AG09309 (cell line): ENCODE measurements at places on chromosomes 16 and 17.

- DNase-seq, result no peak
Observed at GRCh38 chr17:36640836-36641235, 39.5 kb downstream of the MRM1 start.

DNA sequence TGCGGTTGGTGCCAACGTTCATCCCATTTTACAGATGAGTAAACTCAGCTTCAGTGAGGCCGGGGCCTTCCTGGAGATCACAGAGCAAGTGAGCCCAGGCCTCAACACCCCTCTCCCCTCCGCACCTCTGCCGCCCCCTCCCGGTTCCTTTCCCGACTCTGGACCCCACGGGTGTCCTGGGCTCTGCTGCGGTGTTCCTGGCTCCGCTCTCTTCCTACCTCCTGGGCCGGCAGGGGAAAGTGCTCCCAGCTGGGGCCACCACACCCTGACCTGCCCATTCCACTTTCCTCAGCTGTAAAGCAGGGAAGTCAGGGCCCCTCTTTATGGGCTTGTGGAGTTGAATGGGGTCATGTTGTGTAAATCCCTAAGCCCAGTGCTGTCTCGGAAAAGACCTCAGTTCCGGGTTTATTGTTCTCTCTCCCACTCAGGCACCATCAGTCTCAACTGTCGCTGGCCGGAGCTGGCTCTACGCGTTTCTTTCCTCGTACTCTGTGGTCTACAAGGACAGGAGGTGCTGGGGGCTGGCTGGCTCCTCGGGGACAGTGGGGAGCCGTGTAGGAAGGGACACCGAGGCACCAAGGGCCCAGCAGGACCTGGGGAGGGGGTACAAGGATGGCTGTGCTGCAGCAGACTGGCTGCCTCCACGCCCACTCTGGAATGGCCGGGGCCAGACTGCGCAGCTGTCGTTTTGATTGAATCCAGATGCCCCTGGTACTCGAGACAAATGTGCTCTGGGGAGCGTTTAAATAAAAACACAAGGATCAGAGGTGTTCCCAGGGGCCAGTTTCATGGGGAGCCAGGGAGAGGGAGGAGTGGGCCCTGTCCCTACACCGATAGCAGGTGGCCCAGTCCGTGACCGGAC lies 21.7 kb upstream of the ACSF3 start:
- DNase-seq, result no peak

DNA sequence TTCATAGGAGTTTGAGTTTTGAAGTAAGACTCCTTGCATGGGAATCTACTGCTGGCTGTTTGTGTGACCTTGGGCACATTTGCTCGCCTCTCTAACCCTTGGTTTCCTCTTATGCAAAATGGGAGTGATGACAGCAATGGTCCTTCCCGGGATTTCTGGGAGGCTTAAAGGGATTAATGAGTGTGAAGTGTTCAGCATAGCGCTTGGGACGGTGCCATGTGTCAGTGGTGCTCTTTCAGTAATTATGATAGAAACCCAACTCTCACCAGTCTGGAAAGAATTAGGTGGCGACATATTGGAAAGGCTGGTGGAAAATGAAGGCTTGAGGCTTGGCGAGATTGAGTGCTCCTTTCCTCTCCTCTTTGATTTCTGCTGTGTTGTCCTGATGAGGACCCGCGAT lies 429.2 kb upstream of the EEF2KMT start:
- DNase-seq, result no peak

DNA sequence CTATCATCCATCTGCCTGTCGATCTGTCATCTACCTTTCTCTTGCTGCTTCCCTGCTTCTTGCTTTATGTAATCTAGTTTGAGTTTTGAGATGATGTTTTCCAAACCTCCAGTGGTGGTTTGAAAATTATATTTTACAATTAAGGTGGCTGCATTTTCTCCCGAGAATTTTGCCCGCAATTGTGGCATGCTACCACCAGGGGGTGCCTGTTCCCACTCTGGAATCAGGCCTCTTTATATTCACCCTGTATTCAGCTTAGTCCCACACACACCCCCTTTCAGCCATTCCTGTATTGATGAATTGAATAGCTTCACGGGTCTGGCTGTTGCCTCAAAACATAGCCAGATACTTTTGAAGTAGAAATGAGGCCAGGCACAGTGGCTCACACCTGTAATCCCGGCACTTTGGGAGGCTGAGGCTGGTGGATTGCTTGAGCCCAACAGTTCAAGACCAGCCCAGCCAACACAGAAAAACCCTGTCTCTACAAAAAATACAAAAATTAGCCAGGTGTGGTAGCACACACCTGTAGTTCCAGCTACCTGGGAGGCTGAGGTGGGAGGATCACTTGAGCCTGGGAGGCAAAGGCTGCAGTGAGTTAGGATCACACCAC lies 3.2 kb downstream of the PRSS22 start:
- DNase-seq, result no peak

- no peak for DNase-seq
Observed at GRCh38 chr17:57355090-57355859, 99.0 kb downstream of the MSI2 start.

GRCh38 chr16:66523861-66524354 lies 26.0 kb downstream of the TK2 start:
- DNase-seq, result no peak

- DNase-seq, result peak; percentile 4
Observed at GRCh38 chr17:21452377-21453143, 76.4 kb downstream of the KCNJ12 start.

- DNase-seq, result peak; percentile 74
Observed at GRCh38 chr16:84754353-84754856, 54.6 kb downstream of the USP10 start.

DNA sequence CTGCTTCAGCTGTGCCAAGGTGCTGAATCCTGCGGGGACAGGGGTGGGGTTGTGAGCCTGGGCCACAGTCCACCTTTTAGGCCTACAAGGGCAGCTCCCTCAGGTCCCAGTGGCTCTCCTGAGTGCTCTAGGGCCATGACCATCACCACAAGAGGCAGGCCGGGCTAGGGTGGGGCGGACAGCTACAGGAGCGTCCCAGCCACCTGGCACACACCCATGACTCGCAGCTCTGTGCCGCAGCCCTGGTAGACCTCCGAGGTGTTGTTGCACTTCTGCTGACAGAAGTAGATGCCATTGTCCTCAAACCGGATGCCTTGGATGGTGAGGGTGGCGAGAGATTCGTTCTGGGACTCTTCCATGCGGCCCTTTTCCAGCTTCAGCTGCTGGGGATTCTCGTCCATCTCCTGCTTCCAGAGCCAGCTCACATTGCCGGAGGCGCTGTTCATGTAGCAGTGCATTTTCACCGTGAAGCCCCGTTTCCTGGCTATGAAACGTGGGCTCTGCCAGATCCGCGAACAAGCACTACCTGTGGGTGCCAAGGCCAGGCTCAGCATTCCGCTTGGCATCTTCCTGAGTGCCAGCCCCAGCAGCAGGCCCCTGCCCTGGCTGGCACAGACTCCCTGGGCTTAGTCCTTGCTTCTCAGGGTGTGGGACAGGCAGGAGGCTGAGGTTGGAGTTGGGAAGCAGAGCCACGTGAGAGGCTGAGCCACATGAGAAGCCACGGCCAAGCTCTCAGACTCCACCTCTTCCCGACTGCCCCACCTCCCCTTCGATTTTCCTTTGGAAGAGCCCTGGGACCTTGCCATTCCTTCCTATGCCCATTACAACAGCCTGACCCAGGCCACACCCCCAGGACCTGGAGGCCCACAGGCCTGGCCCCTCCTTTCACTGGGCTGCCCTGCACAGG lies 2.0 kb downstream of the CD79B start:
- DNase-seq, result no peak

DNA sequence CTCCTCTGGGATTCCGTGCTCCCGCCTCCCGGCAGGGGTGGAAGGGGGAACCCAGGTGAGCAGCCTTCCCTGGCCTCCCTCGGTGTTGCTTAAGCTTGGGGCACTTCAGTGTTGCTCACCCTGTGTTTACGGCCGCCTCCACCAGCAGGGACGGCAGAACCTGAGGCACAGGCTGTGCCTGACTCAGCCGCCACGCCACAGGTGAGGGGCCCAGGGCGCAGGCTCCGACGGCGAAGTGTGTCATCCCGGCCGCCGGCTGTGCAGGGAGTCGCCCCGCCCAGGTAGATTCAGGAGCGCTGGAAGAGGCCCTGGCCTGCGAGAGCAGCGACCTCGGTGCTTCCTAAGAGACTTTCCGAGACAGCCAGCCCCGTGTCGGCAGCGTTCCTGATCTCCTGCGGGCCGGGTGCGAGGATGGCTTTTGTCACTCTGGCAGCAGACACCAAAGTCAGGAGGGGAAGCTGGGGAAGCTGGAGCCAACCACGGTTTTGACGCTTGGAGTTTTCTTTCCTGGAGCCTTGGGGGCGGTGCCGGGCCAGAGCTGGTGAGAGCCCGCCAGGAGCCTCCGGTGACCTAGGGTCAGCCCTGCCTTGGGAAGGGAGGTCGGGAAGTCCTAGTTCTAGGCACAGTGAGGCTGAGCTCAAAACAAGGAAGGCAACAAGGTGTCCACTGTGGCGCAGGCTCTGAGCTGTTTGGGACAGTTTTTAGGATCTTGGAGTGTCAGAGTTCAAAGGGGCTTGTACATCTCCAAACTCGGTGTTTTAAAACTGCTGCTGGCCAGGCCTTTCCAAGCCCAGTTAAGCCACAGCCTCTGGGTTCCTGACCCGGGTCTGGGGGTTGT lies 2.1 kb downstream of the GSE1 start:
- no peak for DNase-seq

GRCh38 chr17:17019891-17020456 lies 22.3 kb upstream of the MPRIP start:
- no peak for DNase-seq

DNA sequence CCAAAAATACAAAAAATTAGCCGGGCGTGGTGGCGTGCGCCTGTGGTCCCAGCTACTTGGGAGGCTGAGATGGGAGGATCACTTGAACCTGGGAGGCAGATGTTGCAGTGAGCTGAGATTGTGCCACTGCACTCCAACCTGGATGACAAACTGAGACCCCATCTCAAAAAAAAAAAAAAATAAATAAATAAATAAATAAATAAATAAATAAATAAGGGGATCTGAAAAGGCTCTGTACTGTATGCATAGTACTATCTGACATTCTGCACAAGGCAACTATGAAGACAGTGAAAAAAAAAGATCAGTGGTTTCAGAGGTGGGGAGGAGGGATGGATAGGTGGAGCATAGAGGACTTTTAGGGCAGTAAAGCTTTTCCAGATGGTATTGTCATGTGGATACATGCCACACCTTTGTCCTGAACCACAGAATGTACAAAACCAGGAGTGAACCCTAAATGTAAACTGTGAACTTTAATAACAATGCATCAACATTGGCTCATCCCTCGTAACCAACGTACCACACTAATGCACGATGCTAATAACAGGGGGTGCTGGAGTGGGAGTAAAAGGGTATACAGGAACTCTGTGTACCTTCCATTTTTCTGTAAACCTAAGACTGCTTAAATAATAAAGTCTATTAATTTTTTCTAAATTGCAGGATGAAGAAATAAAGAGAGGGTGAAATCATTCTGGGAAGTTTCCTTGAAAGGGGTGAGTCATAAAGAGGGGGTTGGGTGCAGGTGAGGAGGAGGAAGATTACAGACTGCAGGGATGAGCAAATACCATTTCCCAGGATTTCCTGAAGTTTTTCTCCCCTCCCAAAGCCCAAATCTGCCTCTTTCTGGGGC lies 155.8 kb upstream of the SDK2 start:
- DNase-seq, result no peak

- DNase-seq, result no peak
Observed at GRCh38 chr17:13593757-13594156, 8.0 kb downstream of the HS3ST3A1 start.

GRCh38 chr16:81520560-81521135 lies 76.0 kb downstream of the CMIP start:
- DNase-seq, result no peak

DNA sequence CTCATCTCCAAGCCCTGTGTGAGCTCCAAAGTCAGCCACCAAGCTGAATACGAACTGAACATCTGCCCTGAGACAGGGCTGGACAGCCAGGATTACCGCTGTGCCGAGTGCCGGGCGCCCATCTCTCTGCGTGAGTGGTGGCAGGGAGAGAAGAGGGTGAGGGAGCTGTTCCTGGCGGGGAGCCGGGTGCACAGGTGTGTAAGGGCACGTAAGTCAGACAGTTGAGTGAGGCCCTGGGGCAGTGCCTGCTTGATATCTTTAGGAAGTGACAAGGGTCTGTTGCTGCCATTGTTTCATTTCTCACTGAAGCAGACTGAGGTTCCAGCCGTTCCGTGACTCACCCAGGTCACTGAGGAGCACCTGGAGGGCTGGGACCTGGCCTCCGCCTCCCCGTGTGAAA lies 12.4 kb downstream of the DEF8 start:
- no peak for DNase-seq

- no peak for DNase-seq
Observed at GRCh38 chr16:49556606-49557446, 183.2 kb downstream of the C16orf78 start.

DNA sequence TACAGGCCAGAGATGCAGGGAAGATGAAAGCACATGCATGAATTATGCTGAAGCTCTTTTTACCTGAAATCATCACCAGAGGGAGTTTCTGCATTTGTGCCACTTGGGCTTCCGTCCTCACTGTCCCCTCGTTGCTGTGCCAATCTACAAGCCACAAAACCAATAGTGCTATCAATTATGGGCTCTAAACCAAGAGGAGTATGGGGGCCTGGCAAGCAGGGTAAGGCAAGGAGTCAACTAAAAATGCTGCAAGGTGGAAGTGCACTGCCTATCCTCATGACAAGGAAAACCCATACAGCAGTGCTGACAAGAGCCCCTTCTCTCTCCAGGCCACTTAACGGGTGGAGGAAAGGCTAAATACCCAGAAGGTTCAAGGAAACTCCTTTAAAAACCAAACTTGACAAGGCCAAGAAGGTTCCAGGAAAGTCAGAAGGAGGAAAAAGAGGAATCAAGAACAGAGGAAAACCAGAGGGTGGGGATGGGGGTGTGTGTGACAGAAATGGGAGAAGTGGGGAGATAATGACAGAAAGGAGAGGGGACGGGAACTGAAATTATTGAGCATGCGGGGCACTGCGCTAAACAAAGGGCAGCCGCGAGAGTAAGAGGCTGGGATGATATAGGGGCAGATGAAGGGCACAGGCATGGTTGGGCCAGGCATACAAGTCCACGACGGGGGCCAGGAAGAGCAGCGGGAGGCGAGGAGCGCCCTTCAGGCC lies 674 bp downstream of the C17orf75 start:
- no peak for DNase-seq

- no peak for DNase-seq
Observed at GRCh38 chr16:56108724-56109123, 82.6 kb upstream of the GNAO1 start.

GRCh38 chr16:48960830-48961229 lies 320.8 kb downstream of the CBLN1 start:
- DNase-seq, result no peak
